GM04503 (cell line): ENCODE measurements at places on chromosomes 6 and 20.

- no peak for DNase-seq
Measured at GRCh38 chr6:122676146-122676545, 65.9 kb downstream of the PKIB start.

- no peak for DNase-seq
Measured at GRCh38 chr6:17883665-17884497, 103.6 kb downstream of the KIF13A start.

GRCh38 chr6:14182916-14183315, 65.3 kb downstream of the CD83 start:
- DNase-seq = no peak

GRCh38 chr6:118968416-118968815, 33.5 kb upstream of the MCM9 start:
- DNase-seq = no peak

DNA sequence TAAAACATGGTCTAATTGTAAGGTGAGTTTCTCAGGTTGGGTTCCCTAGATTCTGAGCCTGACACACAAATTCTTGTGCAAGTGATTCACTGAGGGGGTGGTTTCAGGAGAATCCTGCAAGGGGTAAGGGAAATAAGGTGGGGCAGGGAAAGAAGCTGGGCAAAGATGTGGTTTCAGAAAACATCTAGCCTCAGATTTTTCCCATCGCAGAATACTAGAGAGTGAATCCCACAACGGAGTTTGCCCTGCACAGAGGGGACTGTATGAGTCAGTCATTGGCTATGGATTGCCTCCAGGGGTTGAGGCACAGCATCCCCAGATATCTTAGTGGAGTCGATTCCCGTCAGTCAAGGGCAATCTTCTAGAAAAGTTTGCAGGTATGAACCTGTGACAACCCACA, 65.2 kb downstream of the PRL start:
- DNase-seq = no peak

GRCh38 chr6:147825848-147826247, 317.4 kb downstream of the SAMD5 start:
- no peak for DNase-seq

GRCh38 chr6:49552596-49552995, 2.1 kb downstream of the C6orf141 start:
- DNase-seq = no peak
